ENCODE measurements at places on chromosomes 7 and 10.

GRCh38 chr10:1126461-1126860 is 70.3 kb downstream of the WDR37 start:
- DNase-seq, result no peak

GRCh38 chr10:78508955-78509748 is 475.5 kb downstream of the RPS24 start:
- no peak for DNase-seq

DNA sequence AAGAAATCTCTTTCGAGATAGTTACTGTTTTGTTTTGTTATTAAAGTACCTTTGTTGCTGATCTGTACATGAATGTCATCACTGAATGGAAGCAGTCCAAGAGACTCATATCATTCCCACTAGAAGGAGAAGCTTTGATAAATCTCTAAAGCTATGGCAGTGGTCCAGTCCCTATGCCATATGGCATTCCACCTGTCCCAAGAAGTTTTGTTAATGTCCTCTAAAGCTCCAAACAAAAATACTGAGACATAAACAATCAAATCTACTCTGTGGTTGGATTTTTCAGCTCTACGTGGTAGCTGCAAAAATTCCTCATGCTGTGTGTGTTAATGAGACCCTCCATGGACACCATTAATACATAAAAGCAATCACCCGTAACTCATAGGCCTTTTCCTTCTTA is 94.1 kb downstream of the LRRN3 start:
- no peak for DNase-seq

- no peak for DNase-seq
Observed at GRCh38 chr10:7953447-7953846, 101.0 kb upstream of the GATA3 start.

- no peak for DNase-seq
Observed at GRCh38 chr7:144410441-144410840, 6.9 kb upstream of the NOBOX start.

GRCh38 chr10:95795602-95796001 is 39.6 kb downstream of the ENTPD1 start:
- no peak for DNase-seq

DNA sequence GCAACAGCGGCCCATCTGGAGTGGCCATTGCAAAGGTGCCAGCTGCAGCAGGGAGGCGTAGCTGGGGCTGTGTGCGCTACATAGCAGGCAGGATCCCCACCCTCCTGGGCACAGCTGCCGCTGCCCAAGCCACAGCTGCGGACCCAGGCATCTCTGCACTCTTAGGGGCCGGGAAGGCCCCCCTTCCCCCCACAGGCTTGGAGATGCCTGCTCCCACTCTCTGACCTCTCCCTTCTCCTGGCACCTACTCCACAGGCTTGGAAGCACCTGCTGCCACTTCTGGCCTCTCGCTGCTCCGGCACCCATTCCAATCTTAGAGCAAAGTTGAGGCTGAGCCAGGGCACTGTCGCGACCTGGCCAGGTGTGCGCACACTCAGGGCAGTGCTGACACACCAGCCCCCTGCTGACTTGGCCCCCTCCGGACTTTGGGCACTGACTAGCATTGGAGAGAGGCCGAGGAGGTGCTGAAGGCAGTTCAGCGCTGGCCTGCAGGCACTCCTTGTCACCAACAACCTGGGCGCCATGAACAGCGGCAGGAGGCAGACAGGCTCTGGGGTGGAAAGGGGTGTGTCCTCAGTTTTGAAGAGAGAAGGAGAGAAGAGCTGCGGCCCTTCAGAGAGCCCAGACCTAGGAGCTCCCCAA is 18.4 kb downstream of the RBM48 start:
- DNase-seq, result no peak

DNA sequence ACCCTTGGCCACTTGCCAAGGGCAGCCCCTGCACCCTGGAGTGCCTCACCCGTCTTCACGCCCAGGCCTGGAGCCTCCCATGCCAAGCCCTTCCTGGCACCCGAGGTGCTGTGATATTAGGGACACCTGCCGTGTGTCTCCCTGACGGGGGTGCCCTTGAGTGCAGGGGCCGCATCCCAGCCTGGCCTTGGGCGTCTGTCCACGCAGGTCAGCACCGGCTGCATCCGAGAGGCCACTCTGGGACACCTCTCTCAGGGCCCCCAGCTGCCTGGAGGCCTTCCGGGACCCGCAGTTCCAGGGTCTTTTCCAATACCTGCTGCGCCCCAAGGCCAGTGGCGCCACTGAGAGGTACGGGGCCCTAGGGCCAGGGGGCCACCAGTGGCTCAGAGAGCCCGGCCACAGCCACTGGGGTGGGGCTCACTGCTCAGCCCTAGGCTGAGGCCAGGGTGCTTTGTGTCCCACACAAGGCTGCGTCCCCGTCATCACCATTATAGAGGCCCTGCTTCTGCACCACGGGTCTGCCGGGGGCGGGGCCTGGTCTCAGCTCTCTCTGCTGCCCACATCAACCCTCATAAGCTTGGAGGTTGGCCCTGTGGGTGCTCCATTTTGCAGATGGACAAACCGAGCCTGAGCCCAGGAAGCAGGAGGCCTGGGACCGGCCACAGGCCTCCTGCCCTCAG is 12.7 kb downstream of the AP5Z1 start:
- DNase-seq, result no peak

GRCh38 chr7:150382123-150382843 is 3.2 kb downstream of the ZNF775 start:
- DNase-seq, result no peak

GRCh38 chr10:130550952-130551674 is 414.9 kb downstream of the GLRX3 start:
- DNase-seq, result no peak

- DNase-seq, result no peak
Observed at GRCh38 chr7:80459776-80460510, 51.9 kb downstream of the GNAT3 start.

DNA sequence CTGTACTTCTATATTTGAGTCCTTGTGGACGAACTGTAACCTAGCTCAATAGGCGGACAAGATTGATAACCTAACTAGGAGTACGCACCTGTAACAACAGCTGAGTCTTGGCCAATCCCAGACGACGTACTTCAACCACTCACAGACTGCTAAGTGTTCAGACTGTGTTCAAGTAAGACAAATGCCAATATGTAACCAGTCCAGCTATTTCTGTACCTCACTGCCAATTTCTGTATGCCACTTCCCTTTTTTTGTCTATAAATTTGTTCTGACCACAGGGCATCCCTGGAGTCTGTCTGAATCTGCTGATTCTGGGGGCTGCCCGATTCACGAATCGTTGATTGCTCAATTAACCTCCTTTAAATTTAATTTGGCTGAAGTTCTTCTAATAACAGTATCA is 32.2 kb downstream of the HACD1 start:
- no peak for DNase-seq

DNA sequence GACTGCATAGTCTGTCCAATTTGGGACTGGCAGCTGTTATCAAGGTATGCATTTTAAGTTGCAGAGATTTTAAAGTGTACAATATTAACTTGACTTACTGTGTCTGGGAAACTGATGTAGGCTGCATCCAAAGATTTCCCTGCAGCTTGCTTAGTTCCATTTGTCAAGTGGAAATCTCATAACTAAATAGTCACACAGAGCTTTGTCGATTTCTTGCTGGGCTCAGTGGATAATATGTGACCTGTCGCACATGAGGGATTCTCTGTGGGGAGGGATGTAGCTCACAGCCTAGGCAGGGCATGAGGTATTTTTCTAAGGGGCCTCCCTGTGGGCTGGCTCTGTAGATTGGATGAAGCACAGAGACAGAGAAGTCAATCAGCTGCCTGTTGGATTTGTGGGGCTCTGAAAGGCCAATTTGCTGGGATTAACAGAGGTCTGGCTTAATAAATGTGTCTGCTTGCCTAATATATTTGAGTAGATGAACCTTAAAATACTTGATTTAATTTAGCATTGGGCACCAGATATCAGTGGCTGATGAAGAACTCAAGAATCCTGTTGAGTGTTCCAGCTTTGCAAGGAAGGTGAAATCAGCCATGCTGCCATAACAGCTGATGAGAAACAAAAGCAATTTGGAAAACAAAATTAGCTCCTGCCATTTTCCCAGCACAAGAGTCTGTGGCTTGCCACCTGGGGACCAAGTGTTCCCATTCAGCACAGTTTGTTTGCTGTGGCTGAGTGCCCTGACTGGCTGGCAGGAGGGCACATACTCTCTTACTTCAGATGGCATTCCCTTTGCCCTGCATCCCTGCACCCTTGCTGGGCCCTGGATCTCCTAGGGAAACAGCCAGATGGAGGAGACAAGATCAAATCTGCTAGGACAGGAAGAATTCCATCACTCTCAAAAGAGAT is 598.5 kb downstream of the SORCS3 start:
- DNase-seq, result no peak
